A549 treated with CORT108297 at 1 μM for 4 hours (cell line): ENCODE measurements at places on chromosomes 7 and 10. TPM values are rescaled to one million over a fixed set of nuclear protein-coding genes. Genes with fewer than 3 reads are reported as not detected.

Gene DPY19L1
- 40.9 to 45.7 TPM (median 43.9 TPM) in 5 replicates for total RNA-seq

Gene H2BK1
- not detected in 5 replicates for total RNA-seq

Gene HELLS
- total RNA-seq = 29.0 to 38.7 TPM (median 31.1 TPM) in 5 replicates

Gene UPK3B
- 10.2 to 19.3 TPM (median 18.6 TPM) in 5 replicates for total RNA-seq

Gene LIPN
- total RNA-seq = not detected in 5 replicates
